ENCODE measurements at places on chromosomes 5 and 9.
A peak's percentile ranks its signal among the peaks of the same experiment; 100 is the strongest.

GRCh38 chr5:157516626-157517325 lies 56.8 kb downstream of the NIPAL4 start:
- no peak overlapping the region for H3K4me3 ChIP-seq
- peaks cover 55% of the 10 kb centered on the region for H3K36me3 ChIP-seq
- peaks cover 54% of the 10 kb centered on the region for H3K4me1 ChIP-seq
- peak; percentile 96 for DNase-seq

DNA sequence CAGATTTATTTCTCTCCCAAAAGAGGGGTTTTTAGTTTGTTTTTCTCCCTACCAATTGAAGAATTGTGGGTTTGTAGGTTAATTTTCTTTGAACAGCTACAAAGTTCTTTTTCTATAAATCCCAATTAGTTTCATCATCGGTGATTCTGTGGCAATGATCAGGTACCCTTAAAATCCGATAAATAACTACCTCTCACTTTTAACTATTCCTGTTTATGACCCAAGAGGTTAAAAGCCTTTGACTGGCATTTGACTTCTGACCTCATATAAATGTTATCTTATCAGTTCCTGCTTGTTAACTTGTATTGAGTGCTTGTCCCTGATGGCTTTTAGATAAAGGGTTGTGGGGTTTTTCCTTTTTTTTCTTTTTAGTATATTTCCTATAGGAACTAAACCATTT lies 124.4 kb upstream of the TMEM161B start:
- H3K4me3 ChIP-seq, result no peak overlapping the region
- no peak overlapping the region for H3K27ac ChIP-seq
- DNase-seq, result no peak
- H3K36me3 ChIP-seq, result no peaks in the 10 kb centered on the region
- H3K27me3 ChIP-seq, result no peaks in the 10 kb centered on the region

DNA sequence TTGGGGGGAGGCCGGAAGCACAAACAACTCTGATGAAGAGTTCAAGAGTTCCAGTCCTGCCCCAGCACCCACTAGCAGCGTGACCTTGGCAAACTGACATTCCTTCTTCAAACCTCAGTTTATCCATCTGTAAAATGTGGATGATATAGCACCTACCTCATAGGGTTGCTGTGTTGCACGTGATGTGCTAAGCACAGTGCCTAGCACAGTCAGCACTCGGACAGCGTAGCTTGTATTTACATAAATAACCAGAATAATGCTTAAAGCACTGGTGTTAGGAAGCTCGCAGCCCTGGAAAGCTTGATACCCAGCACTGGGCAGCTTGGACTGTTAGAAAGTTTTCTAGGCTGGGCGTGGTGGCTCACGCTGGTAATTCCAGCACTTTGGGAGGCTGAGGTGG lies 5.1 kb downstream of the PKN3 start:
- no peaks in the 10 kb centered on the region for H3K27me3 ChIP-seq
- no peaks in the 10 kb centered on the region for H3K4me1 ChIP-seq
- no peaks in the 10 kb centered on the region for H3K36me3 ChIP-seq
- no peak for DNase-seq

DNA sequence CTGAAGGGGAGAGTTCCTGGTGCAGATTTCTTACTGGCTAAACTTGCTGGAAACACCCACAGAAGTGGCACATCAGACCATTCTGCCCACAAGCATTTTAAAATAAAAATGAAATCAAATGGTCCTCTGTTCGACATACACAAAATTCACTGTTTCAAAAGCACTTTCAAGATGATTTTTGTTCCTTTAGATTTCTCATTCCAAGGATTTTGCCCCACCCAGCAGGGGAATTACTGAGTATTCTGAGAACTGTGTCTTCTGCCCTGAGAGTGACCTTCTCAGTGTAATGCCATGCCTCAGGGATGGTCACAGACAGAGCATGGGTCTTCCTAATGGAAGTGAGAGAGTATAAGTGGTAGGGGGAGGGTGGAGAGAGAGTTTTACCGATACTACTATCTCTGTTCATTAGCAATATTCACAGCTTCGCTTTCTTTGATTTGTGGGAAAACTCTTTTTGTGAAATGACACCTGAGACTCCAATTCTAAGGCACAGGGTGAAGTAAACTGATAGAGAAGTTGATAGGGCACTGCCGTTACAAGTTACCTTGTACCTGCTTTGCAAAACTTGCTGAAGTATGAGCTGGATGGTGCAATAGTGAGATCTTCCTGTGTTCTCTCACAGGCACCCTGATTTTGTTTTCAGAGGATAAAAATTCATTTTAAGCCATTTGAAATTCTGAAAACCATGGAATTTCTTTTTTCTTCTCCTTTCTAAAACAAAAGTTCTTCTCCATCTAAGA lies 95.8 kb upstream of the CD180 start:
- no peaks in the 10 kb centered on the region for H3K36me3 ChIP-seq
- no peak for DNase-seq
- no peak overlapping the region for H3K27ac ChIP-seq
- no peak overlapping the region for H3K4me3 ChIP-seq

Measured in astrocyte (in vitro differentiated cells and primary cell).